HCT116 (cell line): ENCODE measurements at places on chromosomes 2 and 18. TPM values are rescaled to one million over a fixed set of nuclear protein-coding genes. Genes with fewer than 3 reads are reported as not detected.

POTEC gene
- total RNA-seq = not detected

PLEKHH2 gene
- 7.8 TPM for total RNA-seq

DNA sequence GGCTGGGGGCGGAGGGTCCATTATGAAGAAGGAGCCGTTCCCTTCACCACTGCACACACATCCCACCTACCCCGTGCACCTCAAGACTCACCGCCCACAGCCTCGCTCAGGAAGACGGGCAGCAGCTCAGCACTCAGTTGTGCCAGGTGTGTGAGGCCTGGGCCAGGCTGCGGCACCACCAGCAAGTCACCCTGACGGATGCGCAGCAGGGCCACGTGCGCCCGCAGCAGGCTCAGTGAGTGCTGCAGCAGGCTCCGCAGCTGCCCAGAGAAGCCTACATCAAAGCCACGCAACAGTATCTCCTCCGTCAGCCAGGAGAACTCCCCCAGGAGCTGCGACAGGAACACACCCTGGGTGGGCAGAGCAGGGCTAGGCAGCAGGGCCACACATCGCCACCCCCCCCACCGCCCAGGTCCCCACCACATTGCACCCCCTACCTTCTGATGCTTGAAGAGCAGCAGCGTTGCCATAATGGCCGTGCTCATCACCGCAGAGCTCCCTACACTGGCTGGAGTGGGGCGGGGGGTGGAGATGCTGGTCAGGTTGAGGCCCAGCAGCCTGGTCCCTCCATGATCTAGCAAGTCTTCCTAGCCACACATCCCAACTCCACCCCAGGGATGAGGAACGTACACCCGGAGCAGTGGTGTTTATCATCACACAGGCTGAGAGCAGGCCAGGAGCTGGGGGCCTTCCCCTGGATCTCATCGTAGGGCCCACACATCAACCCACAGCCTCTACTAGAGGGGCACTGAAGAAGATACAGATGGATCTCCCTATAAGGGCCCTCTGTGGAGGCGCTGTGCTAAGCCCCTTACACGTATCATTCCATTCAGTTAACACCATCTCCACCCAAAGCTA lies 10.2 kb downstream of the GPAT2 start:
- no peak overlapping the region for H3K4me3 ChIP-seq
- H3K4me1 ChIP-seq = no peaks in the 10 kb centered on the region
- H3K36me3 ChIP-seq = no peaks in the 10 kb centered on the region
- H3K27me3 ChIP-seq = no peaks in the 10 kb centered on the region
- no peak for DNase-seq

DNA sequence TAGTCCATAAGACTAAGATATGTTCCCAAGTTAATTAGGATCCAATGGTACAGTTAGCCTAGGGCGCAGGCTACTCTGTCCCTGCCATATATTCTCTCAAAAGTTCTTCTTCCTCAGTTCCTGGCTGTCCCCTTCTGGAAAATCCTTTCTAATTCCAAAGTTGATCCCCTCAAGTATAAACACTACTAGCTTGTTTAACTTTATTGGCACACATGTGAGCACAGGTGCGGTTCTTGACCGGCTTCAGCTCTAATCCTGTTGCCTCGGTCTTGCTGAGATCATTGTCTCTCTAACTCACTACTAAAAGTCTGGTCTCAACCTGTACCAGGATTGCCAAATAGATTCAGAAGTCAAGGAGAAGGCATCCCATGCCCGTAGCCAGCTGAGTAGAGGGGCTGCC lies 89.0 kb downstream of the SEMA4F start:
- no peak overlapping the region for H3K4me3 ChIP-seq
